Cortex of kidney (tissue), 1 donor: ENCODE measurements at places on chromosomes 6 and 20.

DNA sequence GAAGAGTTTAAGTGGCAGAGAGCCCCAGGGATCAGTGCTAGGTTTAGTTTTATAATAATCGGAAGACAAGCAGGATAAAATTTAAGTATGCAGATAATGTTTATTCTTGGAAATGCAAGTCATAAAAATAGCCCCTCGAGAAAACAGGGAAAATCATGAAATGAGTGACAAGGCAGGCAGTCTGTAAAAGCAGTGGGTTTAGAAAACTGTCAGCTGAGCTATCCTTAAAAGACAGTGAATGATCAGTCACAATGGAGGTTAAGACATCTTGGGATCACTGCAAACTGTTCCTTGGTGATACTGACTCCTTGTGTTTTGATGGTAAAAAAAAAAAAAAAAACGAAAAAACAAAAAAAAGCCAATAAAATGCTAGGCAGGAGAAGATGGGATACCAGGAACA is 61.3 kb upstream of the BCLAF1 start:
- no peak for DNase-seq

GRCh38 chr6:38350220-38350619 is 289.5 kb downstream of the BTBD9 start:
- DNase-seq = no peak

DNA sequence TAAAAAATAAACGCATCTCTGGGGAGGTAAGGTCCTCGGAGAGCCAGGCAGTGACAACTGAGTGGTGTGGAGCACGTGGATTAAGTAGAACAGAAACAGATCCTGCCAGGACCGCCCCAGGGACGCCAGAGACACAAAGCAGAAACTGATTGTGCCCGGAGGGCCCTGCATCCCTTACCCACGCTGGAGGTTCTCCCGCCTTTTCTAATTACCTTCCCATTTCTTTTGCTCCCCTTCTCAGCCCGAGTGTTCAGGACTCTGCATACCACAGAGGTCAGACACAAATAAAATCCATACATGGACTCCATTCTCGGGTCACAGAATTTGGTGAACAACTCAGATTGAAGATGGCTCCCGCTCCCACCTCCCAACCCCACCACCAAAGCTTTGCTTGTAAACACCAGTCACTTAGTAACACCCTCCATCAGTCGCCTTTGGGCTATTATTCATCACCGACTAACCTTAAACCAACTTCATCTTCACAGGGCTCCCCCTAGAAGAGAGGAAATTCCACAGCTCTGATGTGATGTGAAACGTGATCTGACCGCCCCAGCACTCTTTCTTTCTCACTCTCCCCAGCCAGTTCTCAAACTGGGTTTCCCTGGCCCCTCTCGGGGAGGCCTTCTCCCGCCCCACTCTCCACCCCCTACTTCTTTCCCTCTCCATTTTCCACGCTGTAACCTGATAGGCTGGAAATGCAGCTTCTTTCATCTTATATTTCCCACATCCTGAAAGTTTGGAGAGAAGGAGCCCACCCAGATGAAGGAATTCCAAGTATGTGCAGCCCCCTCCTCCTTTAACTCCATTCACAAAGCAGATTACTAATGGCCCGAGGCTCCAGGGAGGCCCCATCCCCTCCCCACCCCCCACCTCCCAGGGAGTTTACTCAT is 32.5 kb upstream of the PIM1 start:
- DNase-seq = no peak

DNA sequence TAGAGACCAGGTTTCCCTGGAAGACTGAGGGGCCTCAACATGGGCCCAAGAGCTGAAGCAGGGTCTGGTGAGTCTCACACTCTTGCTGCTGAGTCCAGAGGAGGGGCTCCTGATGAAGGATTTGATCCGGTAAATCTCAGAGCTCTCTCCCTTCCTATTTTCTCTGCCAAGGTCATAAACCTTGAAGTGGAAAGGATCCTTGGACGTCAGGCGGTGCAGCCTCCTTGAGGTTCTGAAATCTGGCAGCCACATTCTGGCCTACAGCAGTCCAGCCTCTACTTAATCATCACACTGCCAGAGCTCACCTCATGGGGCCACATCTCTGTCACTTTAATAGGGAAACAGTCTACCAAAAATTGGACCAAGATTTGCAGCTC is 24.0 kb downstream of the ACSS1 start:
- no peak for DNase-seq

DNA sequence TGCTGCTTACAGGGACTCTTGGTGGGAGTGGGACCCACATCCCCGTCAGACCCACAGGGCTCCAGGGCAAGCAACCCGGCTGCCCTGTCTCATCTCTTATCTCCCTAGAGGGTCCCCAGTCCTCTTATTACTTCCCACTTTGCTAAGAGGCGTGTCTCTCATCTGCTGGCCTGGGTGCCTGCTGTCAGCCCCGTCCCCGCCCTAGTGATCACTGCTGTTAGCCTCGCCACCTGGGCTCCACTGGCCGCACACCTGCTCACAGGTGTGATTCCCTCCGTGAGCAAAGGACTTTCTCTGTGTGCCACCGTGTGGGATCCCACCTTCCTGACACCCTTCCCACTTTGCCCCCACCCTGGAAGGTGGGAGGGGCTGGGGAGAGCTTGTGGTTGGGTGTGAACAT is 57.6 kb downstream of the TCP11 start:
- DNase-seq = no peak

- DNase-seq = no peak
Observed at GRCh38 chr6:45915780-45916468, 99.7 kb downstream of the CLIC5 start.

DNA sequence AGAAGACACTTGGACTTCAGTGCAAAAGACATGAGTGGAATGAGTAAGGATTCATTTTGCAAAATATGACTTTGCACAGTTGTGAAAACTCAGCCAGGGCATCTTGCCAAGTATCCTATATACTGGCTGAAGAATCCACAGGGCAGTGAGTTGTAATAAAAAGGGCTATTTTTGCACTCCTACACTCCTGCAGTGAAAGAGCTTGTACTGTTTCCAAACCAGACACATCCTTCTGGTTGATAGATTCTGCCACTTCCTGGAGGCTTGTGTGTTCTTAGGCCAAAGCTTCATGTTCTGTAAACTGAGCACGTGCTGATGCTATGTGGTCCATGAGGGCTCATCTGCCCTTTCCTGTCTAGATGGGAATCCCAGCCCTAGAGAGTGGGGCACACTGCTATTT is 34.9 kb downstream of the GMPR start:
- no peak for DNase-seq

DNA sequence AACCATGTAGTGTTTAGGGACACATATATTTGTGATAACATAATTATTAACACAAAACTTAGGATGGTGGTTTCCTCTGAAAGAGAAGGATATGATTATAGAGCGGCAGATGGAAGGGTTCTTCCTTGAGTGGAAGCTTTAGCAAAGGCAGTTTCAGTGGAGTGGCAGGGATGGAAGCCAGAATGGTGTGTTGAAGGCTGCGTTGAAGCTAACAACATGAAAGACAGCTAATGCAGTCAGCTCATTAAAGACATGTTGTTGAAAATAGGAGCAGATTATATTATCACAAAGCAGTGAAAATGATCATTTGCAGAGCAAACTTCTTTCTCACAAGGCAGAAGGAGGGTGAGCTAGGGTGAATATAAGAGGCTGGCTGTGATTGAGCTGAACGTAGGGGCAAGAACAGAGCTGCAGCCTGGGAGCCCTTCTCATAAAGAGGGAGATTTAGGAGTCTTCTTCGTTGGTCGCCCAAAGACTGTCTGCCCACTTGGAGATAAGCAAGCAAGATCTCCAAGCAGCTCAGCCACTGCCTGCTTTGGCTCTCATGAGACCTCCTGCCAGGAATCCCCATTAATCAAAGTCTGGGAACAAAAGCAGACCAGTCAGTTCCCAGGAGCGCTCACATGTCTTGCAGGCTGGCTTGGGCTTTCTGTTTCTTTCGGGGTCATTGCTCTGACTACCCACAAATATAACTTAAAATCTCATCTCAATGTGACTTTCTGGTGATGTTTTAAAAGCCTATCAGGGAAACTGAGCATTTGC is 2.6 kb upstream of the ANKRD6 start:
- DNase-seq = no peak

- DNase-seq = no peak
Observed at GRCh38 chr6:11771473-11772048, 7.0 kb downstream of the ADTRP start.

DNA sequence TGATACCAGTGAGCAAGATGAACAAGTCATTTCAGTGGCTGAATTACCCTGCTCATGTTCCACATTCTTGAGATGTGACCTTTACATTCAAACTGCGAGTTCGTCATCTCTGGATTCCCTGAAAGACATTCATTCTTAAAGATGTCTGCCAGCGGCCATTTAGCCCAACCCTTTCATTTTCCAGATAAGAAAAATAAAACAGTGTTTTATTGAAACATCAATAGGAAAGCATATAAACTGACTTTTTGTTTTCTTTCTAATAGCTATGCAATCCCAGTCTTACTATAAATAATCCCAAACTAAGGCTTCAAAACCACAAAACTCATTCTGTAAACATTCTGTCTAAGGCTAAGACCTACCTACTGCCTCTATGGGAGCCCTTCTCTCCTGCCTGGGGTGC is 134.0 kb downstream of the SAMD5 start:
- no peak for DNase-seq

DNA sequence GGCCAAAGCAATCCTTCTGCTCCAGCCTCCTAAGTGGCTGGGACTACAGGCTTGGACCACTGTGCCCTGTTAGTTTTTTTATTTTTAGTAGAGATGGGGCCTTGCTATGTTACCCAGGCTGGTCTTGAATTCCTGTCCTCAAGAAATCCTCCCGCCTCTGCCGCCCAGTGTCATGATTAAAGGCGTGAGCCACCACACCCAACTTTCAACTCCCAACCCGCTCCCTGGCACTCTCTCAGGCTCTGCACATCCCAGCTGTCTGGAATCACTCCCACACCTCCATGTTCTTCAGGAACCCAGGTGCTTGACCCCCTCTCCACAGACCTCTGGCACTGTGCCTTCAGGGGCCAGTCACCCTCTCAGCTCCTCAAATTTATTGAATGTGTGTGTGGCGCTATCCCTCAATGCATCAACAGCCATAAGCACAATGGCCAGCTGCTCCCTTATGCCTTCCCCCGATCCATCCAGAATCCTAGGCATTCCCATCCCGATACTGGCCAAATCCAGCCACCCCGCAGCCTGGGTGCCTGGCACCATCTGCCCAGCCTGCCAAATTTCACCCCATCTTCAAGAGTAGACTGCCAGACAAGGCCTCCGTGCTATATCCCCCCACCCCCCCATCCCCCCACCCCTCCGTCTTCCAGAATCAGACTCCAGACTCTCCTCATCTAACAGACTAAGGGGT is 647 bp upstream of the POU5F1 start:
- DNase-seq = no peak

- no peak for DNase-seq
Observed at GRCh38 chr6:43983632-43984031, 143.6 kb downstream of the MRPL14 start.

DNA sequence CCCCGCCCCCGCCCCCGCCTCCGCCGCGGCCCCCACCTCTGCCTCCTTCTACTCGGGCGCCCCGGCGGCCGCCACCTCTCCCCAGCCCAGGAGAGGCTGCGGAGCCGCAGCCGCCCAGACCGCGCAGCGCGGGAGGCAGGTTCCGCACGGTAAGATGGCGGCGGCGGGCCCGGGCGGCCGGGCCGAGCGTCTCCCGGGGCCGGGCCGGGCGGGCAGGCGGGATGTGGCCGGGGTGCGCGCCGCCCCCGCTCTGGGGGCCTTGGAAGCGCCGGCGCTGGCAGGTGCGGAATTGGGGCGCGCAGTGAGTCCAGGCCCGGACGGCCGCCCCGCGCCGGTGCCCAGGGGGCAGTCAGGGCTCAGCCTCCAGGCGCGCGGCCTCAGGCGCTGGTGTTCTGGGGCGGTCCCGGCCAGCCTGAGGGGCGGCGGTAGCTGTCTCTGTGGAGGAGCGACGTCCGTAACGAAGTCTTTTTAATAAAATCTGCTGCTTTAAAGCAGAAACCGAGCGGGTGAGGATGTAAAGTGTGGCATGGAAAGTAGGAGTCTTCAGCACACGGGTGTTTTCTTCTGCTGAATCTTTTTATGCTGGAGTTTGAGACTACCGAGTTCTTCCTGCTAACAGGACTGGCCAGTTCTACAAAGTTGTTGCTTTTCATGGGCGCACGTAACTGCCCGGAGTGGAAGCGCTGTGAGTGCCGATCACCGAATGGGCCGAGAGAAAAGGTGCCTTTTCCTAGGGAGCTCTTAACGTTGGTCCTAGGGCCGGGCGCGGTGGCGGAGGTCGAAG is at the start of gene GID8:
Gene GID8 (plus strand): TSS at position 43 of the 784 bp plus-strand sequence. CDS start 3,356 bp downstream, outside the sequence.
- no peak for DNase-seq

DNA sequence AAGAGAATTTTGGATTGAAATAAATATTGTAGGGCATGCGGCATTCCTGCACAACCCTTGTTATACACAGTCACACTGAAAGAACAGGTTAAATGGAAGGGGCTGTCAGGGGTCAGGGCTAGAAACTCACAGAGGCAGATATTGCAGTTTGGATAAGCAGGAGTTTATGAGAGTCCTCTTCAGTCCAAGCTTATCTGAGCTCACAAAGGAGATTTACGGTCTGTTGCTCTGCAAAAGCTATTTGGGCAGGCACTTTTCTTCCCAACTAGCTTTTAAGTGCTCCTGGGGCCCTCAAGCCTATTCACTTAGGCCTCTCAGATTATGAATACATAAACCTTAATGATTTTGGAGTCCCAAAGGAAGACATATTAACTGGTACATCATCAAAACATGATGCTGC is 156.2 kb downstream of the SOX4 start:
- no peak for DNase-seq

GRCh38 chr20:24934101-24934661 is 14.9 kb upstream of the CST7 start:
- no peak for DNase-seq

DNA sequence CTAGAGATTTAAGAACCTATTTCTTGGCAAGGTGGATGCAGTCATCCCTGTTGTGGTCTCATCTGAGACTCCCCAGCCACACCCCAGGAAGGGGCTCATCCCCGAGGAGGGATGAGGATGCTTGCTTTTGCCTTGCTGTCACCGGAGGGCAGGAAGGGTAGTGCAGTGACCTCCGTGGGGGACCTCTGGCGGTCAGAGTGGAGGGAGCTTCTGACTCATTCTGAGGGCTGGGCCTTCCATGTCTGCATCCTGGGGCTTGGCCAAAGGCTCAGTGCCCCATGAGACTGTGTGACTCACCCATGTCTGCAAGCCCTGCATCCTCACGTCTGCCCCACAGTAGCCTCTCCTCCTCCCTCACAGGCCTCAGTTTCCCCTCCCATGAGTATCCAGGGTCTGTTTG is 38.7 kb downstream of the UQCC2 start:
- no peak for DNase-seq

DNA sequence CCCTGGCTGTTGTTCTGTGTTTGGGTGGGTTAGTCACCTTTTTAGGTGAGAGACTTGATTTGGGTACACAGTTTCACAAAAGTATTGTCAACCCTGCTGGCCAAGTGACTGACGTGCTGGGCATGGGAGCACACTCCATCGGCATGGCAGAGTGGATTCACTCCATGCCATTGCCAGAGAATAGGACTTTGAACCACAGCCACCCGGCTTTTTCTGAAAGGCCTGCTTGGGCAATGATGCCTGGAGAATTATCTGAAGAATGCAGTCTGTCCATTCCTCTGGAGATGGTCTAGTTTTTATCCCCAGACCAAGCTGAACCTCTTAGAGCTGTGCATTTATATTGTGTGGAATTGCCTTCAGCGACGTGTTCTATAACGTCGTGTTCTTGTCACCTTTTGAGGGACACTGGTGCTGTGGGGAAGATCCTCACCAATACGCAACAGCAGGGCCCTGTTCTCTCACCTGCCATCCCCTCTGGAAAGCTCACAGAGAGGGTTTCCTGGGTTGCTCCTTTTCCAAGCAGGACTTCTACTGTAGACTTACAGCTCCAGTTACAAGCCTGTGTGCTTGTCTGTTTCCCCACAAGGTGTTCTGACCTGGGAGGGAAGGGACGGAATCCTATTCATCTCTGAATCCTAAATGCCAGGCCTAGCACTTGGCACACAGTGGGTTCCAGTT is 183.4 kb upstream of the AKAP12 start:
- no peak for DNase-seq
